Fibroblast of the conjunctiva (primary cell): ENCODE measurements at places on chromosomes 7 and 10.
A peak's percentile ranks its signal among the peaks of the same experiment; 100 is the strongest.

GRCh38 chr10:44379907-44380306 is 5.0 kb downstream of the CXCL12 start:
- no peak for DNase-seq

- DNase-seq = no peak
These were observed 112.0 kb downstream of the TRRAP start for GRCh38 chr7:98990356-98990755.

- DNase-seq = no peak
These were observed 55.7 kb downstream of the TMEM209 start for GRCh38 chr7:130149281-130150139.

DNA sequence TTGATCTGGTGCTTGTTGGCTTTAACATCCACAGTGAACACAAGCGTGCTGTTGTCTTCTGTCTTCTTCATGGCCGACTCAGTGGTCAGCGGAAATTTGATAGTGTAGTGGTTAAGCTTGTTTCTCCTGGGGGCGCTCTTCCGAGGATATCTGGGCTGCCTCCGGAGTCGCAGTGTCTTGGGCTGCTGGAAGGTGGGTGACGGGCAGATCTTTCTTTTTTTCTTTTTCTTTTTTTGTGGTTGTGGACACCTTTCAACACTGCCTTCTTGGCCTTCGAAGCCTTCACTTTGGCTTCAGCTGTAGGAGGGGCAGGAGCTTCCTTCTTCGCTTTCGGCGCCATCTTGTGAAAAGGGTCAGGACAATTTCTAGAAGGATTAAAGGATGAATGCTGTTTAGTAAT is 23.8 kb upstream of the RPA3 start:
- DNase-seq = no peak

GRCh38 chr7:14839307-14839706 is 63.2 kb downstream of the DGKB start:
- no peak for DNase-seq

DNA sequence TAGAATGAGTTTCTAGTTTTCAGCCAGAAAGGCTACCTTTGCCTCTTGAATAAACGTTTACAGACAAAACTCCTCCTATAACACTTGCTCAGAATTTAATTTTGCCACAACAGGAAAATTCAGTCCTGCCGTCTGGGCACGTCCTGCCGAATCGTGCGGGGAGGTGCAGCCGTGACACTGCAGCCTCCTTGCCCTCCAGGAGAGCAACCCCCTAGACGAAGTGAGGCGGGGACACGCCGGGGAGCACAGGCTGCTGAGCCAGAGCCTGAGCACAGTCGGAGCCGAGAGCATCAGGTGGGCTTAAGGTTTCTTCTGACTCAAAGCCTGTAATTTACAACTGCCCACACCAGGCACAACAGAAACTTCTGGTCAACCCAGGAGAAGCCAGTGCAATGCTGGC is 102.3 kb downstream of the DYNC2I1 start:
- DNase-seq = no peak

DNA sequence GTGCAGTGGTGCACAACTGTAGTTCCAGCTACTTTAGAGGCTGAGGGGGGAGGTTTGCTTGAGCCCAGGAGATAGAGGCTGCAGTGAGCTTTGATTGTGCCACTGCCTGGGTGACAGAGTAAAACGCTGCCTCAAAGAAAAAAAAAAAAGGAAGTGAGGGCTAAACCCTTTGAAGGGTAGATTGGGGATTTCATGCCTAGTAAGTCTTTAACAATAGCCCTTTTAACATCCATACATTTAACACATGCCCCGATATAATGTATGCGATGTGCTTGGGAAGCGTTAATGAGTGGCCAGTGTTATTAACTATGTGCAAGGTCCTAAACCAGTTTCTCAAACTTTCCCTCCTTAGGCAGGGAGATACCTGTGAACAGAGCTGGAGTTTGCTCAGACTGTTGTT is 229.2 kb upstream of the HPS1 start:
- DNase-seq = no peak

- no peak for DNase-seq
These were observed 621.9 kb downstream of the ACTR3B start for GRCh38 chr7:153381275-153382040.

DNA sequence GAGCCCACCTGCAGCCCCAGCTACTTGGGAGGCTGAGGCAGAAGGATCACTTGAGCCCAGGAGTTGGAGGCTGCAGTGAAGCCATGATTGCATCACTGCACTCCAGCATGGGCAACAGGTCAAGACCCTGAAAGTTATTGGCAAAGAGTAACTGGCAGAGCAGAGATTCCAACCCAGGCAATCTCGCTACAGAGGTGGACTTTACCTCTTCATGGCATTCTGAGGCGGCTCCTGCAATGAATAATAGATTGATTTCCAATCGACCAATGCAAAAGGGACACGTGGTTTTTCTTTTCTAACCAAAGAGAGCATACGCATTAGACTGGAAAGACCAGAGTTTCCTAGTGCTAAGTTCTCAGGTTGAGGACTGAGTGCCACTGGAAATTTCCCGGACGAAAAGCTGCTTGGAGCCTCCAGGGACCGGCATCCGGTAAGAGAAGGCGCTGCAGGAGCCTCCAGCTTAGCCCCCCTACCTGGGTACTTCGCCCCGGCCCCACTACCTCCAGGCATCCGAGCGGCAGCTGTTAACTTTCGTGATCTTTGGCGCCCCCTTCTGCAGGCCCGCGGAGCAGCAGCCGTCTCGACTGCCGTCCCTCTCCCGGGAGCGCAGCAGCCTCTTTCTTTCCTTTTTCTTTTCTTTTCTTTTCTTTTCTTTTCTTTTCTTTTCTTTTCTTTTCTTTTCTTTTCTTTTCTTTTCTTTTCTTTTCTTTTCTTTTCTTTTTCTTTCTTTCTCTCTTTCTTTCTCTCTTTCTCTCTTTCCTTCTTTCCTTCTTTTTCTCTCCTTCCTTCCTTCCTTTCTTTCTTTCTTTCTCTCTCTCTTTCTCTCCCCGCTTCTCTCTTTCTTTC is 4.1 kb downstream of the MBLAC1 start:
- DNase-seq = no peak

GRCh38 chr10:8122611-8123369 is 68.3 kb downstream of the GATA3 start:
- no peak for DNase-seq

- no peak for DNase-seq
These were observed 124.8 kb downstream of the PHTF2 start for GRCh38 chr7:77923419-77923818.

DNA sequence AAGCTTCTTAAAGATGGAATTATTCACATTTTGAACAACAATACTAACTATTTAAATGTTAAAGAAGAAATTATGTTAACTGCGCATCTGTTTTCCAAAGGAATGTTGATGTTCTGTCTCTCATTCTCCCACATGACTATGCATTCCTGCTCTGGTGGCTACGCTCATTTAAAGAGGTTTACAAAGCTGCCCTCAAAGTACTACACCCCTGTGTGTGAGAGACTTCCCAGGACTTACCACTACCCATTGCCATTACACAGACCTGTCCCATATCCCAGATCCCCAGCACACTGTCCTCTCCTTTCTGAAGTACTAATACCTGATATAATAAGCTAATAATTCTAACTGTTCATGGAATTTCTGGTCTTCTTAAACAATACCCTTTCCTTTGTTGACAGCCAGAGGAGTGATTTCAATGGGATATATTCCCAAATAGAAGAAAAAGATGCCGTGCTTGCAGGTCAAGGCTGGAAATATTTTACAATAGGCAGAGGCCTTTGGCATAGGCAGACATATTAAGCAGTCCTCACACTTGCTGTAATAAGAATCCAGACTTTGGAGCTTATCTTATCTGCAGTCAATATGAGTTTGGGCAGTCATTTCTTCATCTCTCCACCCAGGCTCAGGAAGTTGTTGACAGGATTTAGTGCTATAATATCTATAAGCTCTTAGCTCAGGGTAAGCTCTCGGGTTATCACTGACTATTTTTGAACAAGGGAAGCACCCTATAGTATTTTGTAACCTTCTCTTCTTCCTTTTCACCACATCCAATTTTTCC is 12.2 kb downstream of the LIPF start:
- no peak for DNase-seq

- DNase-seq = peak; percentile 77
These were observed 53.4 kb downstream of the WNT2 start for GRCh38 chr7:117269417-117269816.

DNA sequence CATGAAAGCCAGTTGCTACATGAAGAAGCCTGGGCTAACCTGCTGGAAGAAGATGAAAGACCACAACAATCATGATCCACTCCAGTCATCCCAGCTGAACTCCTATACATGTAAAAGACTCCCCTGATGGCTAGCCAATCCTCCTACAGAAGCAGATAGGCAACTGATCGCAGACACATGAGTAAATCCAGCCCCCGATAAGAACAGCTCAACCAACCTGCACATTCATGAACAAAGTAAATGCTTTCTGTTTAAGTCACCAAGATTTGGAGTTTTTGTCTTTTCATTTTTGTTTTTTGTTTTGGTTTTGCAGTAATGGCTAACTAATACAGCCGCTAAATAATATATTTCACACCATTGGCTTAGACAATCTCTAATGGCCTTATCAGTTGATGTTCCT is 53.7 kb downstream of the PRLHR start:
- no peak for DNase-seq

GRCh38 chr7:88344956-88345832 is 38.5 kb upstream of the STEAP4 start:
- DNase-seq = no peak

DNA sequence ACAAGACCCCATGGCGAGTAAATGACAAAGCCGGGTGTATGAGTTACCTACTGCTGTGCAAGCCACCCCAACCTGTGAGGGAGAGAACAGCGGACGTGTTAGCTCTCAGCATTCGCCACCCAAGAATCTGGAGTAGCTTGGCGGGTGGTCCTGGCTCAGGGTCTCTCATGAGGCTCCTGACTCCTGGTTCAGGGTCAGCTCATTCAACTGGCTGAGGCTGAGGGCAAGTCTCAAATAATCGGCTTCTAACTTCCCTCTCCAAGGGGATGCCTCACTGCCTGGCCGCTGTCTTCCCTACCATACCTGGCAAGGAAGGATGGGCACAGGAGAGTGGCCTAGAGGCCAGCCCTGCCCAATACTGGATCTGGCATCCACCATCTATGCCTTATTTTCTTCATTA is 94.2 kb downstream of the HTR5A start:
- DNase-seq = no peak

DNA sequence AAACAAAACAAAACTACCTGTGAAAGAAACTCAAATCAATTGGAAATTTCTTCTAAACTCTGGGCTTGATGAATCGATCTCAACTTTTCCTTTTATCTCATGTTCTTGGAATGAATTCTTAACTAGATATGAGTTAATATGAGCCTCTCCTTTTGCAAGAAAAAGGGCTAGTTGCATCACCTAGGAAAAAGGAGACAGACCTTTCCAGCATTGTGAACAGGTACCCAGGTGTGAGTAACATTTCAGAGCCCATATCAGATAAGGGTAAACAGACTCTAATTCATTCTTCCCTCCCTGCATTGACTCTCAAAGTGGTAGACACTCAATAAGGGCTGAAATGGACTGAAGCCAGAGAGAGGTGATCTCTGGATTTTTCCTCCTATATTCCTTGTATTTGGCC is 103.8 kb upstream of the AGR3 start:
- no peak for DNase-seq

- no peak for DNase-seq
These were observed 116.8 kb downstream of the TRRAP start for GRCh38 chr7:98995111-98995510.

- DNase-seq = no peak
These were observed 626.1 kb upstream of the NRG3 start for GRCh38 chr10:81248886-81249285.

DNA sequence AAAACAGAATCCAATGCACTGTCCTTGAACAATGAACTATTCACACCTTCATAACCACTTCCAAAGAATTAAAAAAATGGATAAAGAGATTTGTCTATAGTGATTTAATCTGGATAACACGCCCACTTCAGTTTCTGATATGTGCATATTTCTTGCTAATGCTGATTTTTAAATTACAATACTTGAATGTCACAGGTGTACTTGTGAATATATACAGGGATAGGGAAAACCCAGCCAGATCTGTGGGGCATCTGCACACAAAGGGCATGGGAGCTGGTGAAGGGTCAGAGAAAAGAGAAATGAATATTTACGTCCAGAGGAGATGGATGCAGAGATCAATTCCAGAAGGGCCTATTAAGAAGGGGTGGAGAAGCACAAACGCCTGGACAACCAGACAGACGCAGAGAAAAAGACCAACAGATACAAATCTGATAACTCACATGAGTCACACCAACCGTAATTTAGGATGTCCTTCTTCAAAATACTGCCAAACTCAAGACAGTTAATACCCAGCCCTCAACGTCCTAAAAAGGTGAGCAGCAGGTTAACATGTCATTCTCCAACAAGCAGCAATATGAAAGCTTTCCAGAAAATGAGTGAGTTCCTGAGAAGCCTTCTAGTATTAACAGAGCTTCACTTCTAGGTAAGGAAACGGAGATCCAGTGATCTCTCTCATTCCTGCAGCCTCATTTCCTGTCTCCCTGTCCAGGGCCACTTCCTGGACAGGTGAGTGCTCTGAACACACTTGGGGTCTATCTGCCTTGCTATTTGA is 41.9 kb downstream of the PIP4K2A start:
- DNase-seq = no peak

GRCh38 chr7:81627536-81628287 is 142.1 kb downstream of the HGF start:
- no peak for DNase-seq

DNA sequence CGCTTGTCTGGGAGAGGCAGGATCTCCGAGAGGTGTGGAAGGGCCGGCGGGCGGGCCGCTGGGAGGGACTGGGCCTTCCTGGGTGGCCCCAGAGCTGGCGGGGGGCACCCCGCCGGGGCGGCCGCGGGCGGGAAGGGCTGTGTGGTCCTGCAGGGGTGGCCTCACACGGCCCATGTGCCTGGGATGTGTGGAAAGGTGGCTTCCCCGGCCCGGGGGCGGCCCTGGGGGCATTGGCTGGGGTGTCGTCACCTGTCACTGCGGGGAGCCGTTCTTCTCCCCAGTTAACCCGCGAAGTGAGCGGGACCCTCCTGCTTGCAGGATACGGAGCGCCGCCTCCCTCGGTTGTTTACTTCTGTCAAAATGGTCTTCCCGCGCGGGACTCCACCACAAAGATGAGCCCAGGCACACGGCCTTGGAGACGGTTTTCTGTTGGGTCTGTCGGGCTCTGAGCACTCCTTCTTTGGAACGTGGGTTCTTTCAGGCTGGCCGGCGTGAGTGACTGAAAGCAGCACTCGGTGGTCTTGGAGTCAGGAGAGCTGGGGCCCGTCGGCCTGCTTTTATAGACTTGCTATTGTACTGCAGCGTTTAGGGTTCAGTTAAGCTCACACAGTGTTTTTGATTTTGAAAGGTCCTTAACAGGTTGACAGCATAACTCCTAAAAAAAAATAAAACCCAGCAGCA is 700 bp downstream of the SMC3 start:
- no peak for DNase-seq
